ENCODE measurements at places on chromosomes 1 and 21.

- DNase-seq: no peak
Measured at GRCh38 chr1:236120721-236121153, 21.6 kb upstream of the GPR137B start.

DNA sequence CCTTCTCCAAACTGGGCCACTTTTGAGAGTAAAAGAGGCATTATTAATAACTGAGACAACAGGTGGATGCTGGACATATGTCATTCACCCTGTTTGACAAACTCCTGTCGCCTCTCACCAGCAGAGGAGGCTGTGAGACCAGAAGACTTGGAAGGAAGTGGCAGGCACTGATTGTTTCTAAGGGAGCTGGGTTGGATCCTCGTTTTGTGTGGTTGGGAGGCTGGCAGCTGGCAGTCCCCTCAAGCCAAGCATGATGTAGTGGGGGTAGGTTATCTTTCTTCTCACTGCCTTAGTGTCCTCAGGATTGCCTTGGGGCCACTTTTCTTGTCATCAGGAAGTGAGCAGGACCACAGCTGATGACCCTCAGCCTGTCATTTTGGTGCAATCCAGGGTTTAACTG, 86.5 kb upstream of the KCNJ15 start:
- DNase-seq: no peak

GRCh38 chr1:94595658-94596057, 54.1 kb upstream of the F3 start:
- DNase-seq: no peak

DNA sequence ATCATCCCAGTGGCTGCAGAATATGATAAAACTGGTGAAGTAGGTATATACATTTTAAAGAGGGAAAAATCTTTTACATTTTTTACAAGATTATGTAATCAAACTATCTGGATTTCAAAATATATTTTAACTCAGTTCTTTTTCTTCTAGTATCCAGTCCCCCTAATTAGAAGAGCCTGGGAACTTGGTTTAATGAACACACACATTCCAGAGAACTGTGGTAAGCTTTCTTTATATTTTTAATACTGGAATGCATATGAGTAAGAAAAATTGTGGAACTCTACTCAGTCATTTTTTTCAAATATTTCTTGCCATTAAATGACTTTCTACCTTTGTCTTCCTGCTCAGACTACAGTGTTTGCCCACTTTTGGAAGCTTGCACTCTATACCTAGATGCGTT, 8.2 kb downstream of the ACADM start:
- no peak for DNase-seq

Measured in pancreas (tissue), 10 donors.